ENCODE measurements at places on chromosomes 11 and 22.

DNA sequence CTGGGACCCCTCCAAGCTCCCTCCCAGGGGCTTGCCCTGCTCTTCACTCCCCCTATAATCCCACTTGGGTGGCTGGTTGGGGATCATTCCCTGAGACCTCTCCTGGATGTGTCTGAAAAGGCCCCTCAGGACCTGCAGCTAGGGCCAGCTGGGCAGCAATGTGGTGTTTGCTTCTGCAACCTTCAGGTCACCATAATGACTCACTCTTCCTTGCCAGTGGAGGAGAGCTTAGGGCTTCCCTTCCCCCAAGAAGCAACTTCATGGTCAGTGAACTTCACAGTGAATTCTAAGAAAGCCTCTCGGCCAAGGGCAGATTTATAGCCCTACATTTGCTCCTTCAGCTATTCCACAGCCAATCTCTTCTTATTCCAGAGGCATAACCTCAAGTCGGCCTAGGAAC, 45.1 kb upstream of the TSPAN18 start:
- DNase-seq, result no peak

DNA sequence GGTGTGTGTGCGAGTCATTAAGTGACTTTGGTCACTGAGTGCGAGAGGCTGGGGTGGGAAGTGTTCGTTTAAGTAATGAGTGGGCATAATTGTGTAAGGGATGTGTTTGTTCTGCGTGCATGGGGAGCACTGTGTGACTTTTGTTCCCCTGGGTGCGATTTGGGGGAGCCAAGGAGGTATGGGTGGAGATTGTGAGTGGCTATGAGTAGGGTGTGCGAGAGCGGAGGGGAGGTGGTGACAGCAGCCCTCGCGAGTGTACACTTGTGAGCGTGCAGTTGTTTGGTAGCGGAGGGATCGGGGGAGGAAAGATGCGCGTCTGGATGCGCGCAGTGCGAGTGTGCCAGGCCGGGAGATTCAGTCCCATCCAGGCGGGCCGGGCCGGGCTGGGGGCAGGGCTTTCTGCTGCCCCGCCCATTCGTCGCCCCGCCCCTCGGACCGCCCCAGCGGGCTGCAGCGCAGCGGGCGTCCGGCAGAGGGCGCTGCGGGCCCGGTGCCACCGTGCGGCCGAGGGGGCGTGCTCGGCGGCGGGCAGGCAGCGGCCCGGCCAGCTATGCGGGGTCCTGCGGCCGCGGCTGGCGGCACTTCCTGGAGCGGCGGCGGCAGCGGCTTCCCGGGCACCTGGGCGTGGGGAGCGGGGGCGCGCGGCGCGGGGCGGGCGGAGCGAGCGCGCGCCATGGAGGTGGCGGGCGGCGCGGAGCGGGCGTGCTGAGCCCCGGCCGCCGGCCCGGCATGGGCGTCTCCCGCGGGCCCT, at the start of gene DGKZ:
DGKZ (plus strand) TSS at position 578 of the 751 bp plus-strand sequence. CDS start 197 bp downstream, outside the sequence.
- DNase-seq, result no peak

DNA sequence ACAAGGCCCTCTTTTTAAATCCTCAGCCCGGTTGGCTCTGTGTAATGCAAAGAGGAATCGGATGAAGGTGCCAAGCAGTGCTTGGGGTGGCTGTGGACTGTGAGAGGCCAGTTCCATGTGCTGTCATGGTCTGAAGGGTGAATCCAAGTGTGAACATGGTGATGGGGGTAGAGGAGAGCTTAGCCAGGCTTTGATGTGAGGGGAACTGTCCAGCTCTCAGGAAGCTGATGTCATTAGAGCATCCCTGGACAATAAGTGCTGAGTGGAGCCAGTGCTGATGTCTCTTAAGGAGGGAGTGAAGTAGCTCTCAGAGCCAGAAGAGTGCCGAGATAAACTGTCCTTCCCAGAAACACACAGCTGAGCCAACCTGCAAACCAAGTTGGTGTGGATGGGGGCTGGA, 53.6 kb downstream of the NAV2 start:
- no peak for DNase-seq

DNA sequence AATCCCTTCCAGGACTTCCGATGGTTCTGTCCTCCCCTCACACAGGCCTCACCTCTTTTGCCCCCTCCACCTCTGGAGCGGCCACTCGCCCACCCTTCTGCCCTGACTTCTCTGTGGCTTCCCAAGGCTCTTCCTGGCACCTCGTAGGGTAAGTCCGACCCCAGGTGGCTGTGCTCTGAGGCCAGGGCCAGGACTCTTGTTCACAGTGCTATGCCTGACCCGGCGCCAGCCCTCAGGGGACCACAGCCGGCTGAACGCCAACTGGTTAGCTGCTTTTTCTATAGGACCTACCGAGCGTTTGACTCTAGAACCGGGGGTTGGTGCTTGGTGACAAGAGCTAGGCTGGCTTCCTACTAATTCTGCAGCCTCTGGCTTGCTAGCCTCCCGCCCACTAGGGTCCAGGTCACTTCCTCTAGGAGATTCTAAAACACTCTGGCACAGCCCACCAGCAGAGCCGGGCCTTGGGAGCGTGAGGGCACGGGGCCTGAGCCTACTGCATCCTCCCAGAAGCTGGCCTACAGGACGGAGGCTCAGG, 28.4 kb upstream of the KCNQ1OT1 start:
- no peak for DNase-seq

- DNase-seq, result no peak
Measured at GRCh38 chr11:128776069-128776423, 82.2 kb downstream of the FLI1 start.

DNA sequence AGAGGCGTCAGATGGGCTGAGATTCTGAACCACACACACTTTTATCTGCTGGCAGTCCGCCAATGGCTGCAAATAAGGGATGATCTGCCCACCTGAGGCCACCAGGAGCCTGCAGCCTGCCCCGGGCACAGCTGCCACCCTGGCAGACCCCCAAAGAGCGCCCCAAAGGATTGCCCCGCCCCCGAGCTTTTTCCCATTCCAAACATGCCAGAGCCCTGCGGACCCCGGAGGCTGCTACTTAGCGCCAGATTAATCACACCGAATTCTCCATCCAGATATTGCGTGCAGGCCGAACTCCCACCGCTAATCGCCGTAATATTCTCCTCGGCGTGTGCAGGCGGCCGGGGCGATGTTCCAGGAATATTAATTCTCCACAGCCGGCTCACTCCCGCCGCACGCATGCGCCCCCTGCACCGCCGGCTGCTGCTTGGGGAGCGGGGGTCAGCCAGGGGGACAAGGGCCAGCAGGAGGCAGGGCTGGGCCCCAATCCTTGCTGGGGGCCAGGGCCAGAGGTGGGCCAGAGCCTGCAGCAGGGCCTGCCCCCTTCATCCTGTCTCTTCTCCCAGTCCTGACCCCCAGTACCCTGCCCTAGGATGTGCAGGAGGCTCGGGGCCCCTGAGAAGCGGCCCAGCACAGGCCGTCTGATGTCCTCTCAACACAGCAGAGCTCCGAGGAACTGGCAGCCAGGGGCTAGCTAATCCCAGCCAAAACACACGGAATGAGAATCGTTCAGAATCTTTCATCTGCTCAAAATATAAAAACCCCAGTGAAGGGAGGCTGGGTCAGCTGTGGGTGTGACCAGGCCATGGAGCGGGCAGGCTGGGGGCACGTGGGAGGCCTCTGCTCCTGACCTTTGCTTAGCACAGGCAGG, 19.5 kb upstream of the TCF20 start:
- no peak for DNase-seq

DNA sequence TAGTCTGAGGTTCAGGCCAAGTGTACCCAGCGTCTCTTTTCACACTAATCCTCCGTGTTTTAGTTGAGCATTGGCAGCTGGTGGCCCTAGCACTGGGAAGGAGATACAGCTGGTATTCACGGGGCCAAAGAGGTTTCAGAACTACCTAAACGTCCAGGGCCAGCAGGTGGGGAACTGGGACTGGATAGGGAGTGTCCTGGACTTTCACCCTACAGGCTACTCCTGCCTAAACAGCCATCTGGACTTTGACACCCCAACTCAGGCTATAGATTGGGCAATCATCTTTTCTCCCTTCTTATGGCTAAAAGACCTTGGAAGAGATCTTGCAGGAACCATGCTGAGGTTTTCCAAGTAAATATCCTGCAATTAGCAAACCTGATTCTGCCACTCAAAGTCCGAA, 2.8 kb downstream of the SPON1 start:
- no peak for DNase-seq

DNA sequence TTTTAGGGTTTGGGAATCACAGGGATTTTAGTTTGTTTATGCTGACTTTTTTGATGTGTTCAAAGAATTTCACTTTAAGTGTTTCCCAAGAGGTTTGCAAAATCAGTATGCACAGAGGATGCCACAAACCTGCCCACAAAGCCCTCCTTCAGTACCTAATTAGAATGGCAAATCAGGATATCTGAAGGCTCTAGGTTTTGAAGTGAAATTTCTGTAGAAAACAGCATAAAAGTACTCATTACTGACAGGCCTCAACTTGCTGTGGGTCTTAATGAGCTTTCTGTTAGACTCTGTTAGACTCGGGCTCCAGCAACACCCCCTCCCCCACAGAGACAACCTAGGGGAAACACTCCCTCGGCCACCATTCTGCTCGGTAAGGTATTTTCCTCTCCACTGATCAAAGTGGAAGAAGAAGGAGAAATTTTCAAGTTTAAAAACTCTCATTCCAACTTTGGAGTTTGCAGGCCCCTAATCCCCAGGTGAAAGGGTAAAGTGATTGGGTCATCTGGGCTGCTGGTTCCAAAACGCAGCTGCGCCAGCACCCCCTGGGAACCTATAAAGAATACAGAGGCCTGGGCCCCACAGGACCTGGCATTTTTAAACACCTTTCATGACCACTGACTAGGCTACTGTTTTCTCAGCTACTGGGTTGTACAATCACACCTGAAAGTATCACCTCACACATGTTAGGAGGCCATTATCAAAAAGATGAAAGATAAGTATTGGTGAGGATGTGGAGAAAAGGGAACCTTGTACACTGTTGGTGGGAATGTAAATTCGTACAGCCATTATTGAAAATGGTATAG, 67.5 kb downstream of the PLEKHA7 start:
- DNase-seq, result no peak

GRCh38 chr22:48161298-48161697, 1398.8 kb downstream of the TBC1D22A start:
- DNase-seq, result no peak

DNA sequence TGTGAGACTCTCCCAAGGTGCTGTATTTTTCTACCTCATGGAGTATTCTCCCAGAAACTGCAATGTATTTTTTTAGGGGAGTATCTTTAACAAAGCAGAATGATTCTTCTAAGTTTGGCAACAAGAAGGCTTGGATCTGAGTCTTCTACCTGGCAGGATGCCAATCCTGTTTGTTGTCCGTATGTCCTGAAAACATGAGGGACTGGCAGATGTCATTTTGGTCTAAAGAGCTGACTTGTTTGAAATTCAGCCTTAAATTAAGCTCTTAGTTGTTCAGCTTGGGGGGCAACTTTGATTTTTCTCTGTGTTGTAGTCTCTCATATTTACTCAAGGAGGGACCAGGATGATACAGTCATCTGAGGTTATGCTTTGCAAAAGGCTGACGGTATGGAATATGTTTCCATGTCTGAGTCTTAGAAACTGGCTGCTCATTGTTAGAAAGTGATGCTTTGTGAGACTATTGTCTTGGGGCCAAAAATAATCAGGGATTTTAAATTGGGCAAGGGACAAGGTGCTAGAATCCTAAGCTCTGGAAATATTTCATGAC, 9.3 kb downstream of the MRPL16 start:
- no peak for DNase-seq

- DNase-seq, result no peak
Measured at GRCh38 chr11:118870396-118871343, 13.0 kb upstream of the CXCR5 start.

GRCh38 chr11:78199653-78200015, 10.9 kb downstream of the USP35 start:
- no peak for DNase-seq

DNA sequence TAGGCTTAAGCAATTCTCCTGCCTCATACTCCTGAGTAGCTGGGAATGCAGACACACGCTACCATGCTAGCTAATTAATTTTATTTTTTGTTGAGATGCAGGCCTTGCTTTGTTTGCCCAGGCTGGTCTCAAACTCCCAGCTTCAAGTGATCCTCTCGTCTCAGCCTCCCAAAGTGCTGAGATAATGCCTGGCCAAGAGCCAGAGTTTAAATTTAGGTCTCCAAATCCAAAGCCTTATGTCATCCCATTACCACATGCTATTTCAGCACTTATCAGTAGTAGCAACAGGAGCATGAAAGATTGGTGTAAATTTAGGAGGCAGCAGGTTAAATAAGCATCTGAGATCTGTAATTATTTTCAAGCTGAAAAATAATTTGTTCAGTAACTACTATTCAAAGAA, 326.1 kb upstream of the ANO5 start:
- DNase-seq, result no peak
